ENCODE measurements at places on chromosomes 6 and 20. TPM values are rescaled to one million over a fixed set of nuclear protein-coding genes. Genes with fewer than 3 reads are reported as not detected.

Gene TNXB
- total RNA-seq: 0.06 TPM

Gene PTPN1
- total RNA-seq: 22.8 TPM

Gene RAB32
- 88.3 TPM for total RNA-seq

Gene TJAP1
- total RNA-seq: 11.3 TPM

Gene ADGB
- total RNA-seq: not detected

- peak; percentile 27 for DNase-seq
Measured at GRCh38 chr6:108113557-108114519, 39.3 kb upstream of the OSTM1 start.

DNA sequence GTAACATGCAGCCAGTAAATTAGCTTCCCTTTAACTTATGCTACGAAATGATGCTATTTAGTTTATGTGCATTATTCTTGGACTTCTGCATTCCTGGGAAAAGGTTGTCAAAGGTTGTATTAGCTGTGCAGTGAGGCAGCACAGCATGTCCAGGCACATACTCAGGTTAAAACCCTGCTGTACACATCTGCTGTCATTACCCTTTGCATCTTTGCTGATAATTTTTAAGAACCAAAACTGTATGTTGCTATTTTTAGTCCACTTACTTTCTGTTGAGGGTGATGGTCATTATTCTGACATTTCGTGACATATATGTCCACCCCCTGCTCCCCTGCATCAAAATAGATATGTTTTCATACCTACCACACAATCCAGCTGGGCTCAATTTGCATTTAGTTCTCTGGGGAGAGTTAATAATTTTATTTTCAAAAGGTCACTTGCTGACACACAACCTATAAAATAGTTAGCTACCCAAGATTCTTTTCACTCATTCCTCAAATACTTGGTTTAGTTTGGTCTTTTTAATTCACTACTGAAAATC is 142.5 kb upstream of the SPACA1 start:
- no peak for DNase-seq

DNA sequence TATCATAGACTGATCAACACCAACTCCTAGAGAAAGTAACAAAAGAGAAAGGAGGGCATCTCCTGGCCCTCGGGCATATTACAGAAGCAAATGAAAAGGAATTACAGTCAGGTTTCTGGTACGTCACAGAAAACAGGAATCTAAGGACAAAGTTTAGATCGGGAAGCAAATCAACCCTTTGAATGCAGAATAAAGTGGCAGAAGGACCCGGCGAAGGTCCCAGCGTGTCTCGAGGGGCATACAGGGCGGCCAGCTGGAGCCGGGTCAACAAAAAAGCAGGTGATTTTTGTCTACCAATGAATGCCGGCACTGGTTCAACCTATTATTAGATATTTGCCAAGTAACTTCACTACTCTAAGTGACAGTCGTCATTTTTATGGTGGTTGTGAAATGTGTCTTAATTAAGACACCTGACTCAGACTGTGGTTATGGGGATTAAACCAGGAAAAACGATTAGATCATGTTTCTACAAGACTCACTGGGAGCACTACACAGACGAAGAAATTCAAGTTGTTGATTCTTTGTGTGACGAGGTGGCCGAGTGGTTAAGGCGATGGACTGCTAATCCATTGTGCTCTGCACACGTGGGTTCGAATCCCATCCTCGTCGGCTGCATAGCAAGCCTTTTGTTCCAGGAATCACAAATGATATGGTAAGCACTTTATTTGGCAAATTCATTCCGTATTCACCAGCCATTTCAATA is 12.4 kb upstream of the ZSCAN9 start:
- DNase-seq: peak; percentile 84

DNA sequence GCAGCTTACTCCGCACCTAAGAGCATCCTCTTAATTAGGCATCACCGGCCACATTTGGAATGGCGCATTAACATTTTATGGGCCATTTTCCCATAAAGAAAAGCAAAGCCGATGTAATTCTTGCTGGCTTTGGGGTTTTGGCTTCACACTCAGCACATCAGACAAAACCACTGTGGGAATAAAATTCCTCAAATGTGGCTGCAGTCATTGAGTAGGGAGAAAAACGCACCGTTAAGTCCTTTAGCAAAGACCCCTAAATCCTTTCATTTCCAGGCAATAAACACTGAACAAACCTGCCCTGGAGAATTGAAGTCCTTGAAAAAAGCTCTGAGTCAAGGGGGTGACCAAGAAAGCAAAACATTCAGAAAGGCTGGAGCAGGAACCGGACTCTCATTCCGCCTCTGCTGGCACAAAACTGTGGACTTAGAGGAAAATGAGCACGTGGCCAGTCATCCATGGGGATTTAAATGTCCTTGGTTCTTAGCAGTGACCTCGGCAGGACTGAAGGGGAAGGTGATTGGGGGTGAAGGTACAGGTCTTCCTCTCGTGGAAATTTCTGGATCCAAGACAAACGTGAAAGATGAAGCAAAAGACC is 102.9 kb downstream of the CDH4 start:
- DNase-seq: no peak

GRCh38 chr20:62591122-62591468 is 51.2 kb upstream of the SLCO4A1 start:
- DNase-seq: no peak

- DNase-seq: no peak
Measured at GRCh38 chr6:19845266-19846041, 8.3 kb downstream of the ID4 start.

- DNase-seq: no peak
Measured at GRCh38 chr6:18241208-18242038, 22.9 kb downstream of the DEK start.

DNA sequence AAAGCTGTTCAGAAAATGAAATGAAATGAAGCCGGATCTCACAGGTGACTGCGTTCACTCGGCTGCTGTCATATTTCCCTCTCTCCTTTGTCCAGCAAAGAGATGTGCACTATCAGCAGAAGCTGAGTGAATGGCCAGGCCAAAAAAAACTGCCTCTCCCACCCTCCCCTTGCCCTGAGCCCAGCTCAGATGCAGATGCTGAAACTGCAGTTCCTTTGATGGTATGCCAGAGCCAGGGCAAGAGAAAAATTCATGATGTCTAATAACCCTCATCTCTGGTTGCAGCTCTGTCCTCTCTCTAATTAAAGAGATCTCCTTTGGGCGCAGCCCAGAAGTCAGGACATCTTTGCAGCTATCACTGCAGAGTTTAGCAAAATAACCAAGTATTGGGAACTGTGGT is 210.5 kb upstream of the RIN2 start:
- DNase-seq: no peak

DNA sequence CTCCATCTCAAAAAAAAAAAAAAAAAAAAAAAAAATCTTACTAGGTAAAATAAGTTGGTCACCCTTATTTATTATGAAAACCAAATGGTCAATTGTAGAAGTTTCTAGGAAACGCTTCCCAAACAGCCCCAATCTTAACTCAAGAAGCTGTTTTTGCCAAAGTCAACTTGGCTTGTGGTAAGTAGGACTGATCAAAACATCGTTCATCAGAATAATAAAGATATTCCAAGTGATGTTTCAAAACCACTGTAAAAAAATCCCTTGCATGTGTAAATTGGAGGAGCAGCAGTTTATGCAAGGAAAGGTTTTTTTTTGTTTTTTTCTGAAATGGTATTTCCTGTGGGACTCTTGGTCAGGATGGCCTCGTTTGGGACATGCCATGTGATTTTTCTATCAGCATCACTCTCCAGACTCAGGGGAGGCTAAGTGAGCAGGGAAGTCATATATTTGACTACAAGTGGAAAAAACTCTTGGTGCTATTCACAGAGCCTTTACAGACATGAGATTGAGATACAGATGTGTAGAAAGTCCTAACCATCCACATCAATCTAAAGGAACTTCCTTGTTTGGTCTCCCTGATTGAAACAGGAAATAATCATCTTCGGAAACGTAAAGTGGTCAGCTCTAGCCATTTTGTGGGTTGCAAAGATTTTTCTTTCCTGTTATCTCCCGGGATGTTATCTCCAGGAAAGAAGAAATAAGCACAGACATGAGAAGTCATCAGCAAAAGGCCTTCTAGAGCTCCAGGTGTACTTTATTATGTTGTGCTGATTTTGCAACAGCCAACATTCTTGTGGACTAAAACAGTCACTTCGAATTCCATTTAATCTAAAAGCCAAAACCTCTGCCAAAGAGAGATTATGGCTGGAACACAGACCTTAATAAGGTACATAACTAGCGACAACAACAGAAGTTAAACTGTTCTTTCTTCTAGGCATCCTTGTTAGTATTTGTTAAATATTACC is 177.8 kb downstream of the EDN1 start:
- DNase-seq: peak; percentile 16

GRCh38 chr6:1952740-1953360 is 292.6 kb downstream of the GMDS start:
- DNase-seq: peak; percentile 86

DNA sequence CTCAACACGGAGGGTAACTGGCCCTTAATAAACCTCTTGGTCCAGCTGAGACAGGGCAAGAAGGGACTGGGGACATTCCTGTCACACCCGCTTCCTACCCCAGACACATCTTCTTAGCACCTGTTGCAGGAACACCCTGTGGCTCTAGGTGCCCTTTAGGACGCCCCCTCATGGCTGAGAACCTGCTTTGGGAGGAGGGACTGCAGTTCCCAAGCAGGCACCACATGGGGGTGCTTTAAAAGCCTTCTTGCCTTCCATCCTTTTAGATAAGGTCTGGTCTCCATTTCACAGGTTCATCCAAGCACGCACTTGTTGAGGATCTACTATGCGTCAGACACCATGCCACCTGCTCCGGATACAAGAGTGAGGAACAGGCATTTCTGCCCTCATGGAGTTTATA is 26.6 kb downstream of the NSFL1C start:
- DNase-seq: peak; percentile 24

DNA sequence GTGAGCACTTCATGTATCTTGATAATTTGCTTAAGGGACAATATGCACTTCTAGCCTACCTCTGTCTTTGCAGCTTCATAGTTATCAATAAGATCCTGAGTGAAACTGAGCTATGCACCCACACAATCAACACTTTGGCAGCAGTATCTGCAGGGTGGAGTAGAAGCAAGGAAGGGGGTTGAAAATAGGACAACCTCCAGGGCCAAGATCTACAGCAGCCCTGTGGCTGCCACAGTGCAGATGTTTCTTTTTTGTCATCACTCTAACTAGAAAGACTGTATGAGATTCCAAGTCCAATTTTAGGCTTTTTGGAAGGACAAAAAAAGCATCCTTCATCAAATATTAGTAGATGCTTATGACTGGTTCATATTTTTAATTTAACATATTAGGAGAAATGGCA is 336.1 kb upstream of the CITED2 start:
- DNase-seq: no peak

- no peak for DNase-seq
Measured at GRCh38 chr6:114762145-114762544, 419.3 kb upstream of the HS3ST5 start.

GRCh38 chr6:21748343-21749056 is 154.9 kb downstream of the SOX4 start:
- DNase-seq: peak; percentile 33

- no peak for DNase-seq
Measured at GRCh38 chr6:89750338-89750737, 69.3 kb downstream of the MDN1 start.
